ENCODE measurements at places on chromosomes 2 and 18.

DNA sequence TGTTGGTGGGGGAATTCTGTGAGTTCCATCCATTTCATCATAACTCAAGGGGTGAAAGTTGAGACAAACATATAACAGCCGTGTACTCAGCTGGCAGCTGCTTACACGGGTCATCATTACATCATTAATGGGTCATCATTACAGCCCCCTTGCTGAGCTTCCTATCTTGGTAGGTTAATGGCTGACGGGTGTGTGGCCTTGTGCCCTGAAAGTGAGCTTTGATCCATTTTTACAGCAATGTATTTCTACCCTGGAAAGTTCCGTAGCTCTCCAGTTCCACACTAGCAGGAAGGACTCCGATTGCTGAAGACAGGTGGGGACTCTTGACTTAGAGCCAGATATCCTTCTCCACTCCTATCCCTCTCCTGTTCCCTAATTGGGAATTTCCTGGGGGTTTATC lies 105.2 kb upstream of the DLX2 start:
- no peak for DNase-seq

DNA sequence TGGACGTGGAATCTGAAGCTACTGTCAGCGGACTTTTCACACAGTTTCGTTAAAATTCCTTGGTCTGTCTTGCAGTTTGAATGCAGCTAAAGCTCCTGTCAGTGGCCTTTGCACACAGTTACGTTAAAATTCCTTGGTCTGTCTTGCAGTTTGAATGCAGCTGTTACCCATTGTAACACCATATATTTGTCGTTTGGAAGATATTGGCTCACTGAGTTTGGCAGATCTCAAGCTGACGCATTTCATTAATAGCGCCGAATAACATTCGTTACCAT lies 1.0 kb downstream of the LIMS1 start:
- DNase-seq: no peak

DNA sequence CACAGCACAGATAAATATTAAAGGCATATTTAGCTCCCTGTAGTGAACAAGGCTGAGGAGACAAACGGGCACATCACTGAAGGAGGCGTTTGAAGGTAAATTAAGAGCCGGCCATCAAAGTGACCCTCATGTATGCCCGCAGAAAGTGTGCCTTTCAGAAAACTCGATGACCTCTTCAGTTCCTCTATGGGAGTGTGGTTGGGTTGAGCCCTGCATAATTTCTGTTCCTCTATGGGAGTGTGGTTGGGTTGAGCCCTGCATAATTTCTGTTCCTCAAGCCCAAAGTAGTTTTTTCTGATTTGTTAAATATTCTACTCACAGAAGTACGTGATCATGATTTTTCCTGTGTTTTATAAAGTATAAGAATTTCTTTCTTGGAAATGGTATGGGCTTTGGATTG lies 568.5 kb downstream of the TSN start:
- no peak for DNase-seq

DNA sequence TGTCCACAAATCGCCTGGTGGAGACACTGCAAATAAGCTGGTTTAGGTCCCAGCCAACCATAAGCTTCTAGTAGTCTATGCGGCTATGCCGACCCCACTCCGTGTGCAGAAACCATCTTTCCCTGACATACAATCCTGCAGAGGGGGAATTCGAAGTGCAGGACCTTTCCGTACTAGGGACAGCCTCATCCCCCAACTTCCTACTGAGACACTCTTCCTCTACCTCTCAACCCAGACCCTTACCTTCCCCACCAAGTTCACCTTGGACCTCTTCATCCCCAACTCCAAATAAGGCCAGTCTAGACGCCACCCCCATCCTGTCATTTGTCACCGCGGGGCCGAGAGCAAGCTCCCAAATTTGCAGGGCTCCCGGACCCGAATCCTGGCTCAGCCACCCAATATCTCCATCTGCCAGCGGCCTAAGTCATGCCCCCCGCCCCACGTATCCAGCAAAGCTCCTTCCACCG lies 496 bp downstream of the SUCLG1 start:
- DNase-seq: no peak

- DNase-seq: no peak
These were observed 61.8 kb upstream of the SMAD2 start for GRCh38 chr18:47992266-47992665.

GRCh38 chr2:176997792-176998169 lies 214.8 kb upstream of the HNRNPA3 start:
- DNase-seq: no peak

GRCh38 chr2:53969968-53970723 lies 647 bp downstream of the PSME4 start:
- peak; percentile 68 for DNase-seq
